ENCODE measurements at places on chromosomes 16 and 17.

DNA sequence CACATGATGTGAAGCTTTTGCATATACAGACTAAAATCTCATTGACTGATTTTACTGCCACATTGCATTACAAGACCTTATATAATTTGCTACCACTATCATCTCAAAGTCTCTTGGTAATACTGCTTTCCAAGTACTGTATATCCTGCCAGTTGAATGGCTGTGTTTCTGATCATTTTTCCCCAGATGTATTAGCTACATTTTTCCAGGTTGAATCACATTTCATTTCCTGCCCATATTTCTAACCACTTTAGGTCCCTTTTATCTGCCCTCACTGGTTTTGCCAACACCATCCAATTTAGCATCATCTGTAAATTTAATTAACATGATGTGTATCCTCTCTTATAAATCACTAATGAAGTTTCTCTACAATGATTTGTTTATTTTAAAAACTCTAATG is 365.7 kb upstream of the PMFBP1 start:
- DNase-seq: peak; percentile 81

GRCh38 chr16:81477697-81478693 is 33.4 kb downstream of the CMIP start:
- DNase-seq: no peak

DNA sequence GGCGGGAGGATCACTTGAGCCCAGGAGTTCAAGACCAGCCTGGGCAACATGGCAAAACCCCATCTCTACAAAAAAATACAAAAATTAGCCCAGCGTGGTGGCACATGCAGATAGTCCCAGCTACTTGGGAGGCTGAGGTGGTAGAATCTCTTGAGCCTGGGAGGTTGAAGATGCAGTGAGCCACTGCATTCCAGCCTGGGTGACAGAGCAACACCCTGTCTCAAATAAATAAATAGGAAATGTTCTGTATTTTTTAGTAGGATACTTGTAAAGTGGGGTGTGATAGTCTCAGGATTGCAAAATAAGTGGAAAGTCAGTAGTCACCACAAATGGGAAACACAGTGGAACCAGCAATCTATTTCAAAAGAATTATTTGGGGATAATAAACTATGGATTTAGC is 4.0 kb downstream of the RSPRY1 start:
- no peak for DNase-seq

DNA sequence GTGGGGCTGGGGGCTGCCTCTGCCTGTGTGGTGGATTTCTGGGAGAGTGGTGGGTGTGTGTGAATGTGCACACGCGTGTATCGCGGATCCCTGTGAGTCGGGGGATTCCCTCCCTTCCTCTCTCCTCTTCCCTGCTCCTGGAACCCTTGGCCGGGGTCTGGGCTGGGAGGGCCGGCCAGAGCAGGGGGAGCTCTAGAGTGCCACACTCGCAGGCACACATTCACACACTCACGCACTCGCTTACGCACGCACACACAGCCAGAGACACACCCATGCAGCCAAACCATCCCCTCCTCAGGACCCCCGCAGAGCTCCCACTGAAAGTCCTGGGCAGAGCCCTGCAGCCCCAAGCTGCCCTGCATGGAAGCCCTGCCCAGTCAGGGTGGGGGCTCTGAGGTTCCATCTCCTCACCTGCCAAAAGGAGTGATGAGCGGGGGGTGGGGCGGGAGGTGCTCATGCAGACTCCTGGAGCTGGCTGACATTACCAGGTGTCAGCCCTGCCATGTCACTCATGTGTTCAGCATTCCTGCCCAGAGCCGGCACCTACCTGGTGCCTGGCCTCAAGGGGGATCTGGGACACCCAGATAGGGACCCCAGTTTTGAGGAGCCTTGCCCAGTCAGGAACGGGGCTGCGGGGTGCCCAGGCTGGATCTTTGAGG is 1.9 kb downstream of the NECAB2 start:
- no peak for DNase-seq

- peak; percentile 16 for DNase-seq
These were observed 14.4 kb downstream of the CTRL start for GRCh38 chr16:67917140-67917851.

GRCh38 chr16:51237861-51238378 is 86.8 kb upstream of the SALL1 start:
- DNase-seq: no peak

GRCh38 chr16:15835136-15835878 is 21.5 kb downstream of the MYH11 start:
- DNase-seq: no peak

DNA sequence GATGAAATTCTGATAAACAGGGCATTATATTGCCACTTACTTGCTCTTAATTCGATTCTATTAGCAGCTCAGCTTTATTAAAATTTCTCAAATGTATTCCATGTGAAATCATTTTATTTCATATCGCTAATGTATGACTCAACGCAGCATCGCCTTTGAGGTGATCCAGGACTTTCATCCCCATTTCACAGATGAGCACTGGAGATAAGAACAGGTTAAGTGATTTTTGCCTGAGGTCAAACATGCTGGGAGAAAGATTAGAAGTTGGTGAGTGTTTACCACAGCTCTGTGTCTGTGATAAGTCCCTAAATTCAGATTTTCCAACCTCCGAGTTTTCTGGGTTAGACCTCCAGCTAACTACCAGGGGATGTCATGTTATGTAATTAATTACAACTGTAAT is 43.6 kb downstream of the RBFOX1 start:
- no peak for DNase-seq

- no peak for DNase-seq
These were observed 42.0 kb downstream of the GOSR1 start for GRCh38 chr17:30519166-30519565.

- no peak for DNase-seq
These were observed 79.5 kb upstream of the FOXF1 start for GRCh38 chr16:86430814-86431213.

- DNase-seq: peak; percentile 73
These were observed at the start of gene RUNDC3A for GRCh38 chr17:44308320-44308818. Gene RUNDC3A (plus strand): TSS chr17:44308601. CDS start chr17:44308833, 232 bp downstream.

DNA sequence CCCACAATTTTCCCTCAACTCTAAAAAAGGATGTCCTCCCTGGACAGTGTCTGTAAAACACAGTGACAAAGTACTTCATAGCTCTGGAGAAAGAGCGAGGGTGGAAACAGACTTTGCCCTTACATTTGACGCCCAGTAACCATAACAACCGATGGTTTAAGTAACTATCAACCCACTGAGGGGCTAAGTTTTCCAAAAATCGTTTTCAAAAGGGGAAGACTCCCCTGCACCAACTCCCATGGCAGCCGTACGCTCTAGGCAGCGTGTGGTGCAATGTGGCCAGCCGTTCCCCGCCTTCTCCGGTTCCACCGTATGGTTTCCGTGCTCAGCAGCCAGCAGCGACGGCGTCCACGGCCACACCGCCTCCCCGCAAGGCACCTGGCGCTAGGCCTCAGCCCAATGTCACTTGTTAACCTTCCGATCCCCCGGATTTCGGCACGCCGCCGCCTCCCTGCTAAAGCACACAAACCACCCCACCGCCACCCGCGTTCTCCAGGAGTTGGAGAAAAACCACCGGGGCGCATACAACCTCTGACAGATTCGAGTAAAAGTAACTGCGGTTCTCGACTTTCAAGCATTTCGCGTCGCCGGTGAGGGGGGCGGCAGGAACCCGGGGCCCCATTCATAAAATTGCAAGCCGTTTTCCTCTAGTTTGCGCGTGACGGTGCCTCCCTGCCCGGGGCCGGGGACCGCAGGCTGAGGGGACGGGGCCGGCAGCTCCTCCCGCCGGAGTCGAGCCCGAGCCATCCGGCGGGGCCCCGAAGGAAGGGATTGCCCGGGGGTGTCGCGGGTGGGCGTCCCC is 661 bp downstream of the TEX2 start:
- DNase-seq: no peak

GRCh38 chr16:17397499-17397891 is 73.3 kb downstream of the XYLT1 start:
- DNase-seq: peak; percentile 58

DNA sequence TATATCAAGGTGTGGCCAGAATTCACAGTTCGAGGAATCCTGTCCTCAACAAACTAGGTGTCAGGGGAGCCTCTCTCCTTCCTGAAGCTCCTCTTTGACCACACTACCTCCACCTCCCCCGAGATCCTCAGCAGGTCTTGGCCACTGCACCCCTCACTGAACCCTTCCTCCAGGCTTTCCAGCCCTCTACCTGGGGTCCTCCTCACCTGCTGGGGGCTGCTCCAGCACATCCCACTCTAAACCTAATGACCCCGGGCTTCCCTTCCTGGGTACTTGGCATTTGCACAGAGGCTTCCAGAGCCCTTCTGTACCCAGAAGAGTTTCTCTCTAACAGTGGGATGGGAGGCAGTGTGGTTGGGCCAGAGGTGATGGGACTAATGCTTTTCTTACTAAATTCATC is 9.7 kb downstream of the SLC6A2 start:
- DNase-seq: no peak

GRCh38 chr16:87705771-87706277 is 60.0 kb downstream of the KLHDC4 start:
- no peak for DNase-seq

DNA sequence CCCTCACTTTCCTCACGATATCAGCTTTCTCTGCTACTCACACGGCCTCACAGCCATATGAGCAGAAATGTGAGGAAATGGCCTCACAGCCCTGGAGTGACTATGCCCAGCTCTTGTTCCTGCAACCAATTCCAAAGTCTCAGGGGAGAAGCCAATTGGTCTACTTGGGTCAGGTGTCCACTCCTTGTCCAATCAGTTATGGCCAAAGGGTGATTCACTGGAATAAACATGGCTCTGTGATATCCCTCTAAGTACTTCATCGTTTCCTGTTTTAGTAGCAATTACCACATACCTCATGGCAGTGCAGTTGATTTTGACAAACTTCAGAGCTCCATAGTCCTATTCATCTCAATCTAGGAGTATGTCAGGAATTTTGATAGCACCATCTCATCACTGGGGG is 195.4 kb downstream of the KATNIP start:
- no peak for DNase-seq

DNA sequence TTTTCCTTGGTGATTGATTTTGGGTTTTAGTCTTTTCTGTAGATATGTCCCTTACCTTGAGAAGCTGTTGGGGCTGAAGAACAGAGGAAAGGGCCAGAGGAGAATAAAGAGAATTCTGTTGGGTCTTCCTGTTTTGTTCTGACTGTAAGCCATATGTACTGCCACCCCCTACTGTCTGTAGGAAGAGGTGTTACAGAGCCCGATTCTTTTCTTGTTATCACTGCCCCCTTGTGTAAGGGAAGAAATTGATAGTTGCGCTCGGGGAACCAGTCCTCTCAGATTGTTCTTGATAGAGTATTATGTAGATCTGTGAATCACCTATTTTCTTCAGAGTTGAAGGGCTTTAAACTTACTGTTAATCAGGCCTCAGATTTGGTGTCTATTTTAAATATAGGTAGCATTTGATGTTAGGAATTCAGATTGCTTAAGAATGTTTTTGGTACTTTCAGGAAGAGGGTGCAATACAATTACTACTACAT is 2.4 kb downstream of the TANC2 start:
- peak; percentile 91 for DNase-seq

DNA sequence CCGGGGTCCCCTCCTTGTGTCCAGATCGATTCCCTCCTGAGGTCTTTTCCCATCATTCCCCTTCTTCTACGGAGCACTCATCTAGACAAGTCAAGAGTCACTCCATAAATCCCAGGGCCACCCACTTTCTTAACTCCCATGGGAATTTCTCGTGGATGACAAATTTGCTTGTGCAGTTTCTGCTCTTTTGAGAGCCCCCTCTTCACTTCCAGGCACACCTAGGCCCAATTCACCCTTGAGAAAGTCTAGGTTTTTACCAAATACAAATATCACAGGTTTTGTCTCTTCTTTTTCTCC is 522 bp upstream of the POLDIP2 start:
- DNase-seq: no peak

GRCh38 chr17:12566291-12566690 is 99.4 kb upstream of the MYOCD start:
- no peak for DNase-seq

GRCh38 chr17:79082311-79083190 is 7.9 kb downstream of the ENGASE start:
- peak; percentile 16 for DNase-seq

GRCh38 chr17:16909472-16910246 is 62.3 kb downstream of the TNFRSF13B start:
- peak; percentile 10 for DNase-seq

- peak; percentile 90 for DNase-seq
These were observed 308.9 kb upstream of the DYNLRB2 start for GRCh38 chr16:80231888-80232287.

- peak; percentile 66 for DNase-seq
These were observed 60.4 kb downstream of the NOG start for GRCh38 chr17:56653877-56654276.

- no peak for DNase-seq
These were observed 699 bp upstream of the PVALEF start for GRCh38 chr17:81164371-81165245.

DNA sequence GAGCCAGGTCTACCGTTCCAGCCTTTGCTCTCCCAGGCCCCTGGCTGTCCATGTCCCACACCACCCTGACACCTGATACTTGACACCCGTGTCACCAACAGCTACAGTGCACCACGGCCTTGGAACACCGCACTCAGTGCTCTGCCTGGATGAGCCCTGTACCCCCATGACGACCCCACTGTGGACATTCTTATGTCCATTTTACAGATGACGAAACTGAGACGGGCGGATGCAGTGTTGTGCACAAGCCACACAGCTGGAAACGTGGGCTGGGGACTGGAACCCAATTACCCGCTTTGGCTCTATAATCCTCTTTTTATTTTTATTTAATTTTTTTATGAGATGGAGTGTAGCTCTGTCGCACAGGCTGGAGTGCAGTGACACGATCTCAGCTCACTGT is 83.6 kb upstream of the CBX4 start:
- DNase-seq: no peak

DNA sequence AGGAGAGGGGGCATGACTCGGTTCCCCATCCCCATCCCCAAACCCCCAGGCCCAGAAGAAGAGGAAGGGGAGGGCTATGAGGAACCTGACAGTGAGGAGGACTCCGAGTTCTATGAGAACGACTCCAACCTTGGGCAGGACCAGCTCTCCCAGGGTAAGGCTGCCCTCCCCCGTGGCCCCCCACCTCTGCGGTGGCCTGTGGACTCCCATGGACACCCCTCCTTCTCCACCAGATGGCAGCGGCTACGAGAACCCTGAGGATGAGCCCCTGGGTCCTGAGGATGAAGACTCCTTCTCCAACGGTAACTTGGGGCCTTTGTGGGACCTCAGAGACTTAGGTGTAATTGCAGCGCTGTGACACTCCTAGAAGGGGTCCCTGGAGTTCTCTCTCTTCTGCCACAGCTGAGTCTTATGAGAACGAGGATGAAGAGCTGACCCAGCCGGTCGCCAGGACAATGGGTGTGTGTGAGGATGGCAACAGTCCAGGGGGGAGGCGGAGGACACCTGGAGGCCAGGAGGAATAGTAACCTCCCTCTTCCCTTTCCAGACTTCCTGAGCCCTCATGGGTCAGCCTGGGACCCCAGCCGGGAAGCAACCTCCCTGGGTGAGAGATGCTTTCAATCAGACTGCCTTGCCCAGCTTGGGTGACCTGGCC is 5.6 kb downstream of the CD19 start:
- no peak for DNase-seq

DNA sequence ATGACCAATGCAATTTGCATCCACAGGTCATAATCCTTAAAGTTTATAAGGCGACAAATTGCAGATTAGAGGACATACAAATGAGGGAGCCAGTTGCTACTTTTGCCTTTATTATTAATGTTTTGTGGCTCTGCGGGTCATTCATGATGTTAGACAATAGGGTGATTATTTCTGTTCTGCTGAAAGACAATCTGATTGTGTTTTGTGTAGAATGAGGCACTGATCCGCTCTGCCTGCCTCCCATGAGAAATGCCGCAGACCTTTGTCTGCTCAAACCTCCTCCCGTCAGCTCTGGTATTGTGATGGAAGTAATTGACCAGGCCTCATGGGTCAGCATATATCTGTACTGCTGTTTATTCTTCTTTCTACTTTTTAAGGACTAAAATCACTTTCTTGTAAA is 224.9 kb downstream of the PRKCA start:
- DNase-seq: no peak
